ENCODE measurements at places on chromosomes 3 and 15. TPM values are rescaled to one million over a fixed set of nuclear protein-coding genes. Genes with fewer than 3 reads are reported as not detected.
A peak's percentile ranks its signal among the peaks of the same experiment; 100 is the strongest.

DNA sequence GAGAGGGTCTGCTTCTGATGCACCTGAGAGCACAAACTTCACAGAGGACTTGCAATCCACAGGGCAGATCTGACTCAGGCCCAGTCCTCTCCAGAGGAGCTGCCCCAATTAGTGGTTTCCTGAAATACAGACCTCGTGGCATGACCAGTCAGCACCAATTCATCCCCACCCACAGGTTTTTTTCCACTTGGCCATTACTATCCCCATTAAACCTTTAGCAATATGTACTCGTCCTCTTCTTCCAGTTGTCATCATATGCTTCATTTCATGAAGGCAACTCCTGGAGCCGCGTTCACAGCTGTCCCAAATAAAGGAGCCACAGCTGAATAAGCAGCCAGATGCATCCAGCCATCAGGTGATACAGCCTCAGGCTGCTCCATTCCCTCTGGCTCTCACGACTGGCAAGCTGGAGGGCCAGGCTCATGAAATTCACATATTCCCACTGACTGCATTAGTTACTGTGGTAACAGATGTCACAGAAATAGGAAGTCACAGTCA, 163.1 kb downstream of the FMN1 start:
- no peak for DNase-seq

GRCh38 chr15:32838820-32839219, 121.0 kb downstream of the GREM1 start:
- peak; percentile 30 for DNase-seq

GRCh38 chr3:14343338-14344112, 58.9 kb upstream of the SLC6A6 start:
- DNase-seq = no peak

GRCh38 chr3:119331661-119332060, 37.5 kb downstream of the ARHGAP31 start:
- DNase-seq = no peak

DNA sequence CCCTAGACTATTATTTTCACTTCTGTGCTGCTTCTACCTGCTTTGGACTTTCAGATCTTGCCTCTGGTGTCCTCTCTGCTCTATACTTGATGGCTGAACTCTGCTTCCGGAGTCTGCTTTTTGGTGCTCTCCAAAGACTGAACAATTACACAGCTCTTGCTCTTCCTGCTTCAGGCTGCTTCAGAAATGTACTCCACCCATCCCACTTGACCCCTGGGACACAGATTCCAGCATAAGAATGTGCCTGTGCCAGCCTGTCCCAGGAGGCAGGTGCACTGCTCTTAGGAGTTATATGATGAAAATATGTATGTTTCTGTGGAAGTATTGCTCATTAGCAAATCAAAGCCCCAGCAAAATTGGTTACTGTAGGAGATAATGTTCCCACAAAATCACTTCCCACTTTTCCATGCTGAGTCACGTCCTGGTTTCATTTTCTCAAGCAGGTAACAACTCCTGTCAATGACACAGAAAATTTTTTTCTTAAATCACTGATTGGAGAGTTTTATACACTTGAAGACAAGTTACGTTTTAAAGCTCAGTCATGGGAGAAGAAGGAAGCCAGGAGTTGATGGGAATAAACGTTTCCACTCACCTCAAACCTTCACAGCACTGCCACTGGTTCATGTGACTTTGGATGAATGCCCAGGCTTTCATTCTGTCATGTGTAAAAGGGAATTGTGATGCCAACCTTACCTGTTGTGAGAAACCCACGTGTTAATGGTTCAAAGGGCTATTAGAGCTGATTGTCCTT, 239.4 kb upstream of the ZPLD1 start:
- no peak for DNase-seq

GOLGA8K gene
- 0.46 TPM for total RNA-seq

PLA1A gene
- total RNA-seq = 0.92 TPM

SLC12A8 gene
- 0.20 TPM for total RNA-seq

RAP2B gene
- total RNA-seq = 54.0 TPM

Measured in pulmonary artery endothelial cell (primary cell).